ENCODE measurements at places on chromosomes 7 and 10.

GRCh38 chr10:51397695-51398094 lies 301.7 kb downstream of the CSTF2T start:
- peak; percentile 48 for DNase-seq

GRCh38 chr7:144513334-144513733 lies 109.8 kb upstream of the NOBOX start:
- DNase-seq = no peak

DNA sequence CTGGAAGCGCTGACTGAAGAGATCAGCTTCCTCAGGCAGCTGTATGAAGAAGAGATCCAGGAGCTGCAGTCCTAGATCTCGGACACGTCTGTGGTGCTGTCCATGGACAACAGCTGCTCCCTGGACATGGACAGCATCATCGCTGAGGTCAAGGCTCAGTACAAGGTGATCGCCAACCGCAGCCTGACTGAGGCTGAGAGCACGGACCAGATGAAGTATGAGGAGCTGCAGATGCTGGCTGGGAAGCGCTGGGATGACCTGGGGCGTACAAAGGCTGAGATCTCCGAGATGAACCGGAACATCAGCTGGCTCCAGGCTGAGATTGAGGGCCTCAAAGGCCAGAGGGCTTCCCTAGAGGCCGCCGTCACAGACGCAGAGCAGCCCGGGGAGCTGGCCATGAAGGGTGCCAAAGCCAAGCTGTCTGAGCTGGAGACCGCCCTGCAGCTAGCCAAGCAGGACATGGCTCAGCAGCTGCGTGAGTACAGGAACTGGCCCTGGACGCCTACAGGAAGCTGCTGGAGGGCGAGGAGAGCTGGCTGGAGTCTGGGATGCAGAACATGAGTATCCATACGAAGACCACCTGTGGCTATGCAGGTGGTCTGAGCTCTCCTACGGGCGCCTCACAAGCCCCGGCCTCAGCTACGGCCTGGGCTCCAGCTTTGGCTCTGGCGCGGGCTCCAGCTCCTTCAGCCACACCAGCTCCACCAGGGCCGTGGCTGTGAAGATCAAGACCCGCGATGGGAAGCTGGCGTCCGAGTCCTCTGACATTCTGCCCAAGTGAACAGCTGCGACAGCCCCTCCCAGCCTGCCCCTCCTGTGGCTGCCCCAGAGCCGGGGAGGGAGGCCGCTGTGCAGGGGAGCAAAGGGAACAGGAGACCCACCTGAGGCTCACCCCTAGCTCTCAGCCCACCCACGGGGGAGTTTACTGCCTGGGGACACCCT lies 24.9 kb upstream of the AMPH start:
- no peak for DNase-seq

DNA sequence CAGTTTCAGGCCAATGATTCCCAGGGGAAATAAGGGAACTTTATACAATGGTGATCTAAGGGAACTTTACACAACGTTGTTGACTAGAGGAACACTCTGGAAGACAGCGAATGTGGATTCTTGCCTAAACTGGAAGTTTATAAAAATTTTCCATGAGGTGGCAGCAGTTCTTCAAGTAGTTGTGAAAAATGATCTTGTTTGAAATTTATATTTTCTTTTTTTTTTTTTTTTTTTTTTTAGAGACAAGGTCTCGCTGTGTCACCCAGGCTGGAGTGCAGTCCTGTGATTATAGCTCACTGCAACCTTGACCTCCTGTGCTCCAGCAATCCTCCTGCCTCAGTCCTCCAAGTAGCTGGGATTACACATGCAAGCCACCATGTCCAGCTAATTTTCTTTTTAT lies 32.1 kb upstream of the GTF2I start:
- no peak for DNase-seq

DNA sequence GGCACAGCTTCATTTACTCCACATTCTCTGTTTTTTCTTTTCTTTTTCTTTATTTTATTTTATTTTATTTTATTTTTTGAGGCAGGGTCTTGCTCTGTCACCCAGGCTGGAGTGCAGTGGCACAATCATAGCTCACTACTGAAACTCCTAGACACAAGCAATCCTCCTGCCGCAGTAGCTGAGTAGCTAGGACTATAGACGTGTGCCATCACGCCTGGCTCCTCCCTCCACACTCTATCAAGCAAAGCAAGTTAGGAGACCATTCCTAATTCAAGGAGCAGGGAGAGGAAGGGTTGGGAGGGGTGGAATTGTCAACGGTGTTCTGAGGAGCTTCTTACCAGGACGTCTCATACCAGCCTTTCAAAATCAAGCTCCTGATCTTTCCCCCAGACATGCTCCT lies 52.4 kb downstream of the OAT start:
- DNase-seq = no peak

GRCh38 chr10:61024151-61024855 lies 80.3 kb upstream of the RHOBTB1 start:
- DNase-seq = no peak
